ENCODE measurements at places on chromosomes 2 and 18. TPM values are rescaled to one million over a fixed set of nuclear protein-coding genes. Genes with fewer than 3 reads are reported as not detected.

Gene C2orf78
- not detected for polyA plus RNA-seq

Gene CD207
- polyA plus RNA-seq = not detected

Gene RTP5
- not detected for polyA plus RNA-seq

Gene DES
- polyA plus RNA-seq = not detected

Gene ZNF513
- 2.5 TPM for polyA plus RNA-seq

Gene EPB41L3
- polyA plus RNA-seq = 0.15 TPM

Gene KDSR
- polyA plus RNA-seq = 66.9 TPM

Gene CXCR2
- polyA plus RNA-seq = not detected

Gene SLC9A2
- polyA plus RNA-seq = not detected

Gene RGPD3
- polyA plus RNA-seq = 0.06 TPM

Gene CD226
- polyA plus RNA-seq = 13.0 TPM

Gene ZNF804A
- polyA plus RNA-seq = not detected

Gene C1D
- polyA plus RNA-seq = 23.0 TPM

Gene NPPC
- polyA plus RNA-seq = not detected

Gene ALPP
- not detected for polyA plus RNA-seq

Gene LCT
- polyA plus RNA-seq = not detected

Gene PROC
- not detected for polyA plus RNA-seq

Gene POMC
- 4.9 TPM for polyA plus RNA-seq

Gene C2orf72
- not detected for polyA plus RNA-seq

Gene ARHGEF33
- not detected for polyA plus RNA-seq

Gene GALNT3
- not detected for polyA plus RNA-seq

Gene OSBPL6
- polyA plus RNA-seq = not detected

Gene LOXHD1
- not detected for polyA plus RNA-seq

Gene LYG1
- polyA plus RNA-seq = 0.49 TPM

Gene SOWAHC
- 0.05 TPM for polyA plus RNA-seq

Gene KIDINS220
- 19.3 TPM for polyA plus RNA-seq

Gene PSMA8
- 3.5 TPM for polyA plus RNA-seq

Gene TRIB2
- polyA plus RNA-seq = 22.5 TPM

Gene CCL20
- not detected for polyA plus RNA-seq

Gene NEURL3
- not detected for polyA plus RNA-seq

Gene TUBA3D
- polyA plus RNA-seq = not detected

Gene ITGB6
- not detected for polyA plus RNA-seq

Gene CHRNG
- not detected for polyA plus RNA-seq

Gene AOX1
- not detected for polyA plus RNA-seq

Gene IGFBP5
- not detected for polyA plus RNA-seq

Gene LONRF2
- polyA plus RNA-seq = not detected

Gene IL37
- polyA plus RNA-seq = not detected

Gene EVX2
- not detected for polyA plus RNA-seq

Gene TCF4
- 1.1 TPM for polyA plus RNA-seq

Gene TFCP2L1
- polyA plus RNA-seq = not detected

Gene ABCG8
- not detected for polyA plus RNA-seq

Gene TGIF1
- 17.4 TPM for polyA plus RNA-seq

Gene SLC5A7
- polyA plus RNA-seq = not detected

Gene LOXL3
- 0.06 TPM for polyA plus RNA-seq

Gene LRRC30
- polyA plus RNA-seq = not detected

Gene IRS1
- 0.51 TPM for polyA plus RNA-seq

Gene DSEL
- 3.3 TPM for polyA plus RNA-seq

Gene ERFE
- polyA plus RNA-seq = not detected

Gene SEMA4F
- polyA plus RNA-seq = 8.3 TPM

Gene HRH4
- 0.29 TPM for polyA plus RNA-seq

Gene FEV
- polyA plus RNA-seq = not detected

Gene TWIST2
- not detected for polyA plus RNA-seq
